Muscle of back (tissue), 13 donors: ENCODE measurements at places on chromosomes 13 and 19. TPM values are rescaled to one million over a fixed set of nuclear protein-coding genes. Genes with fewer than 3 reads are reported as not detected.

Gene RNF17
- 0.30 TPM for polyA plus RNA-seq

Gene CYP2A7
- not detected for polyA plus RNA-seq

Gene ELANE
- polyA plus RNA-seq: 0.22 TPM

Gene KLF2
- polyA plus RNA-seq: 63.4 TPM

Gene ZNF574
- polyA plus RNA-seq: 8.1 TPM

Gene IGFL1
- polyA plus RNA-seq: 5.4 TPM

Gene ZNF525
- polyA plus RNA-seq: 3.2 TPM

Gene SYCN
- not detected for polyA plus RNA-seq

Gene CFD
- 1.6 TPM for polyA plus RNA-seq

DNA sequence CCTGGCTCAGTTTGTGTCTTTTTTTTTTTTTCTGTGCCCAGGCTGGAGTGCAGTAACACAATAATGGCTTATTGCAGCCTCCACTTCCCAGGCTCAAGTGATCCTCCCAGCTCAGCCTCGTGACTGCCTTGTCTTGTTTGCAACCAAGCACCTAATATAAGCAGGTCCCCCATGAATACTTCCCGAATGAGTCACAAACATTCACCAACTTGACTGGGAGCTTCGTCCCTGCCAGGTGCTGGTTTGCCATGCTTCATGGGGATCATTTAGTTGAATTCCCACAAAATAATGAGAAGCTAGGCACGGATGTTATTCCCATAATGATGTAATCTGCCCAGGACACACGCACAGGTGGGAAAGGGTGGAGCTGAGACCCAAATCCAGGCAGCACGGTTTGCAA lies 176.5 kb downstream of the CACNA1A start:
- DNase-seq: no peak

DNA sequence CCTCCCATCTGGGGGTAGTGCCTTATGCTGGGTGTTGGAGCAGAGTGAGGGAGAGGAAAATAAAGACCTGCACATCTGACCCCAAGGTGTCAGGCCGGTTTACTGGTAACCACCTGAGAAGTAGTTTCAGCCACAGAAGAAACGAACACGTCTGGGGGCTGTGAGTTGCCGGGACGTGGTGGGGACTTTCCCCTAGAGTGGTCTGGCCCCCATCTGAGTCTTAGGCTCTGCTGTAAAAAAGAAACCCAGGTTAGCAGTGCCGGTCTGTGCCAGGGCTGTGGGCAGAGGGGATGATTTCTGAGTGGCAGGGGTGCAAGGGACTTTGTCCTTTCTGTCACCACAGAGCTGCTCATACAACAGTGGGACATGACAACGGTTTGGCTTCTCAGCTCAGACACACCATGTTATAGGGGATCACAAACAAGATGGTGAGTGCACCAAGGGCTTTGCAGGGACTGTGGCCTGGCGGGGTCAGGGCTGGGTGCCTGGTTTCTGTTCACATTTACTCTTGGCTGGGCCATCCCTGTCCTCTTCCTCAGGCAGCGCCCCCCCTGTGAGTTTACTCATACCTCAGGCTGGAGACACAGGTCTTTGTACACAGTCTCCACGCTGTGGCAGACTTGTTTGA lies 9.0 kb downstream of the GCDH start:
- no peak for DNase-seq

DNA sequence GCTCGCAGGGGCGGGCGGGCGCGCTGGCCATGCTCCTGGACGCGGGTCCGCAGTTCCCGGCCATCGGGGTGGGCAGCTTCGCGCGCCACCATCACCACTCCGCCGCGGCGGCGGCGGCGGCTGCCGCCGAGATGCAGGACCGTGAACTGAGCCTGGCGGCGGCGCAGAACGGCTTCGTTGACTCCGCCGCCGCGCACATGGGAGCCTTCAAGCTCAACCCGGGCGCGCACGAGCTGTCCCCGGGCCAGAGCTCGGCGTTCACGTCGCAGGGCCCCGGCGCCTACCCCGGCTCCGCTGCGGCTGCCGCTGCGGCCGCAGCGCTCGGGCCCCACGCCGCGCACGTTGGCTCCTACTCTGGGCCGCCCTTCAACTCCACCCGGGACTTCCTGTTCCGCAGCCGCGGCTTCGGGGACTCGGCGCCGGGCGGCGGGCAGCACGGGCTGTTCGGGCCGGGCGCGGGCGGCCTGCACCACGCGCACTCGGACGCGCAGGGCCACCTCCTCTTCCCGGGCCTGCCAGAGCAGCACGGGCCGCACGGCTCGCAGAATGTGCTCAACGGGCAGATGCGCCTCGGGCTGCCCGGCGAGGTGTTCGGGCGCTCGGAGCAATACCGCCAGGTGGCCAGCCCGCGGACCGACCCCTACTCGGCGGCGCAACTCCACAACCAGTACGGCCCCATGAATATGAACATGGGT lies 599 bp downstream of the ZIC2 start:
- peak; percentile 55 for DNase-seq

DNA sequence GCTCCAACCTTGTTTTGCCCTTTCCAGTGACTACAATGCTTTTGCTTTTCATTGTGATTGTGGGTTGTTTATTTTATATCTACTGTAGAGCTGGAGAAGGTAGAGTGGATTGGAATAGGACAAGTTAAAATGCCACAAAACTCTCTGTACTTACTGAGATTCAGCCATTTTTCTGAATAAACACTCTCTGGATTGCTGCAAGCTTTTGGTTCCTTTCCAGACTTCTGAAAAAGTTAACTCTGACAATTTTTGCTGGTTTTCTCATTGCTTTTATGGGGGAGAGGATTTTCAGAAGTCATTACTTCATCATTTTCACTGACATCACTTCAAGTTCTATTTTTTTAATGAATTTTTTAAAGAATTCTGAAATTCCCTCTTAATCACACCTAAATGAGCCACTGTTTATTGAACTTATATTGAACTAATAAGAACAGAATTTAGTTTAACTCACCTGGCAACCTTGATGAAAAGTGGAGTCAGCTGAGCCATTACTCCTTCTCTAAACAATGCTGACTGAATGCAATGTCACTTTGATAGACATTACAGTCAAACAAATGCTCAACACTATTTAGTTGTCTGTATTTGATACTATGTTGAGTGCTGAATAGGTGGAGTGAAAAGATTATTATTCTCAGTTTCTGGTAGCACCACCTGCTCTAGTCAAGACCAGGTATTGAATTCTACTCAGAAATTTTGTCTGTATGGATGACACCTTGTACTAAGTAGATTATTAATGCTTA lies 303.5 kb downstream of the DLEU7 start:
- DNase-seq: no peak

DNA sequence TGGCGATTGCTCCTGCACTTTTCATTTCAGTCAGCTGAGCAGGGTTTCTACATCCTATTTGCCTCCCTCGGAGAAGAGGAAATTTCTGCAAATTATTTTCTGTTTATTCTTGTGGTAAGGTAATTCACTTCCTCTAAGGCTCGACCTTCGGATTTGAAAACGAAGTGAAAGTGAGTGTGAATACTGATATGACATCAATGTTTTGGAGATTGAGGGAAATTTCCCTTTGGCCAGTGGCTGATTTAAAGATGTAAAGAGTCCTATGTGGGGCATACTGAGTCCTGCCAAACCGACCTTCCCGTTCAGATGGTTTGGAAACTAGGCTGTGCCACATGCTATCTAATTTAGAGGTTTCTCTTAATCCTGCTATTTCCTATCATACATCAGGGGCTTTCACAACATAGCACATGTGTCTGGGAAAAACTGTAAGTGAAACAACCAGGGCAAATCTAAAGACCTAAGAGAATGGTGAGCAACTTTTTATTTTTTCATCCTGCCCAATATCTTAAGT lies 112.3 kb downstream of the POSTN start:
- DNase-seq: no peak

- no peak for DNase-seq
Measured at GRCh38 chr19:15820646-15821045, 5.2 kb upstream of the OR10H1 start.

- no peak for DNase-seq
Measured at GRCh38 chr13:63345835-63346234, 1930.2 kb upstream of the PCDH20 start.

DNA sequence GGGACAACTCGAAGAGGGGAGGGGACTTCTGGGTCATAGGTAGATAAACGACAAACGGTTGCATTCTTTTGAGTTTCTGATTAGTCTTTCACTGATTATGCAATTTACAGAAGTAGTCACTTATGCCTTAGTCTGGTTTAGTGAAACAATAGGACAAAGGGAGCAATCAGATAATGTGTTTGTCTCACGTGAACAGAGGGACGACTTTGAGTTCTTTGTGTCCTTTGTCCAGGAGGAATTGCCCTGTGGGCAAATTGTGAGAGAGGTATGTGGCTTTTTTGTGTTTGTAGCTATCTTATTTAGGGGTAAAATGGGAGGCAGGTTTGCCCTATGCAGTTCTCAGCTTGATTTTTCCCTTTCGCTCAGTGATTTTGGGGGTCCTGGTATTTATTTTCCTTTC lies 362.9 kb upstream of the PCDH20 start:
- DNase-seq: no peak

- no peak for DNase-seq
Measured at GRCh38 chr19:28456252-28456651, 756.7 kb downstream of the UQCRFS1 start.

DNA sequence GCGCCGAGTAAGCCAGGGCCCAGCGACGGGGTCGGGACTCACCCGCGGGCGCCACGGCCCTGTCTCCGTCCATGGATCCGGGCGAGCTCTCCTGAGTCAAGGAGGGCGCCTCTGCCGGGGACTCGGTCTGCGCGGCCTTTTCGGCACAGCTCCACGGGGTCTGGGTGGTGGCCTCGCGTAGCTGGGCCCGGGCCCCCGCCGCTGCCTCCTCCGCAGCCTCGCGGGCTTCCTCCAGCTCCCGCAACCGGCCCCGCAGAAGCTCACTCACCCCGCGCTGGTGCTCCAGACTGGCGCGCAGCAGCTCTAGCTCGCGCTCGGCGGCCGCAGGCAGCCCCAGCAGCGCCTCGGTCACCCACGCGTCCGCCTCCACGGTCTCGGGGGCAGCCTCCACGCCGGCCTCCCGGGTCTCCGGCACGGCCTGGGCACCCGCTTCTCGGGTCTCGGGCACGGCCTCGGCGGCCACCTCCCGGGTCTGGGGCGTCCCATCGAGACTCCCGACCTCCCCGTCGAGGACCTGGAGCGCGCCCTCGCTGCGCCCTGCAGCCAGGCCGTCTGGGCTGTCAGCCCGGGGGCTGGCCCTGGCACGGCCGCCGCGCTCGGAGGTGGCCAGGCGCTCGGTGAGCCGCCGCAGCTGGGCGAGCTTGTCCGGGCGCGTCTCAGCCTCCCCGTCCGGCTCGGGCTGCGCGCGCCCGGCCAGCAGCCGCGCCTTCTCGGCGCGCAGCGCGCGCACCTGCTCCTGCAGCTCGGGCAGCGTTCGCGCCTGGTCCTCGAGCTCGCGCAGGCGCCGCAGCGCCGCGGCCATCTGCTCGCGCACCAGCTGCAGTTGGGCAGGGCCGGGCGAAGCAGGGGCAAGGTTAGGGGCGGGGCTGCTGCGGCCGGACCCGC lies 8.4 kb downstream of the KANK3 start:
- DNase-seq: peak; percentile 83

GRCh38 chr13:79547211-79548195 lies 66.5 kb downstream of the NDFIP2 start:
- DNase-seq: no peak

GRCh38 chr19:5340637-5341447 lies at the start of gene PTPRS:
PTPRS (minus strand) TSS chr19:5340812; CDS start chr19:5286140, 54,672 bp downstream.
- peak; percentile 72 for DNase-seq

DNA sequence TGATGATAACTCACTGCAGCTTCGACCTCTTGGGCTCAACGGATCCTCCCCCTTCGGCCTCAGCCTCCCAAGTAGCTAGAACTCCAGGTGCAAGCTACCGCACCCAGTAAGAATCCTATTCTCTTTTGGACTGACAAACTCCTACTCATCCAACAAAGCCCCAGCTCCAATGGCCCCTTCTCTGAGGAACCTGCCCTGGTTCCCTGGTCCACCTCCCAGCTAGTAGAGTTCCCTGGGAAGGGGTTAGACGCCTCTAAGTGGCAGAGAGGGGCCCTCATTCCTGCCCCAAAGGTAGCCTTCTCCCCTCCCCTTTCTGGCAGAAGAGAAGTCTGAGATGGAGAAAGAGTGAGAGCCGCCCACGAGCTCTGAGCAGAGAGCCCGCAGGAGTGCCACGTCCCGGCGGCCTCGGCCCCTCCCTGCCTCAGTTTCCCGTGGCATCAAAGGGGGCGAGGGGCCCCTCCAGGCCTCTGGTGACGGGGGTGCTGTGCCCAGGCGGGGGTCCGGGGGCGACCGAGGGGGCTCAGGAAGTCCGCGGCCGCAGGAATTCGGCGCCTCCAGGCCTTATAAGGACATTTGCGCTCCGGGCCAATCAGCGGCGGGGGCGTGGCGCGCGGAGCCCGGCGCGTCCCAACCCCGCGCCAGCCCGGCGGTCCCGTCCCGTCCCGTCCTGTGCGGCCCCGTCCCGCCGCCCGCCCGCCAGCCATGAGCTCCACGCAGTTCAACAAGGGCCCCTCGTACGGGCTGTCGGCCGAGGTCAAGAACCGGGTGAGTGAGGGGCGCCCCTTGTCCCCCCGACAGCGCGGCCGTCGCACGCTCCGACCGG lies at the start of gene CNN2:
TSS of gene CNN2 (plus strand) at position 649 of the 823 bp plus-strand sequence. CDS start at position 703, 54 bp downstream.
- DNase-seq: peak; percentile 79

GRCh38 chr13:44730851-44731250 lies 154.7 kb upstream of the TSC22D1 start:
- no peak for DNase-seq

DNA sequence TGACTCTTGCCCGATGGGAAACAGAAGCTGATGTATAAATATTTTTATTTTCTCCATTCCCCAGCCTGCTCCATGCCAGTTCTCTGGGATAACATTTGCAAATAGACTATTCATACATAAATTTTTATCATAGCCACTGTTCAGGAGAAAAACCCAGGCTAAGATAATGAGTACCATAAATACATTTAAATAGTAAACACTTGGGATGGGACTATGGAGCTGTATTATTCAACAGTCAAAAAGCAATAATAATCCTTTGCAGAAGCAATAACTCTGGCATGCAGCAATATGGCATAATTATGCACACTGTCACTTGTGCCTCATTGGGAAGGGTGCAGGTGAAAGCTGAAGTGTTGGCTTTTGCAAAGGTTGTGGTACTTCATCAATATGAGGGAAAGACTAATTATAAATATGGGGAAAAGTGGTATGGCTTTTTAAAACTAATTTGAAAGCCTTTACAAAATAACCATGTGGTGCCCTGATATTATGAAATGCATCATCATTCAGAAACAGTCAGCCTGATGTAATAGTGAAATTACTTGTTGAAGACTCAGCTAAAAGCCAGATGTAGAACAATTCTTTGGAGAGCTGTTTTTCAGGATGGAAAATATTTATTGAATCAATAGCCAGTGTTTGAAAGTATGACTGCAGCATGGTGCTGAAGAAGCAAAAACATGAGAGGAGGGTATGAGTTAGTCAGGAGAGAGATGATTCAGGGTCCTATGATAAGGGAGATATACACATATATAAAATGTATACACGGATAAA lies 2476.7 kb downstream of the PCDH9 start:
- DNase-seq: no peak
